NCI-H446 (cell line): ENCODE measurements at places on chromosomes 2 and 18.

GRCh38 chr2:107588181-107588580 is 238.5 kb upstream of the RGPD4 start:
- no peak for DNase-seq

GRCh38 chr18:374721-375168 is 106.9 kb upstream of the THOC1 start:
- DNase-seq: no peak

GRCh38 chr2:226874749-226875148 is 38.9 kb downstream of the RHBDD1 start:
- no peak for DNase-seq

GRCh38 chr18:44986933-44987332 is 306.2 kb downstream of the SETBP1 start:
- DNase-seq: no peak

- DNase-seq: no peak
Measured at GRCh38 chr18:42996824-42997223, 118.7 kb downstream of the RIT2 start.

- DNase-seq: no peak
Measured at GRCh38 chr2:128313091-128313836, 5.4 kb downstream of the HS6ST1 start.

GRCh38 chr18:37368110-37368954 is 197.3 kb downstream of the CELF4 start:
- no peak for DNase-seq

DNA sequence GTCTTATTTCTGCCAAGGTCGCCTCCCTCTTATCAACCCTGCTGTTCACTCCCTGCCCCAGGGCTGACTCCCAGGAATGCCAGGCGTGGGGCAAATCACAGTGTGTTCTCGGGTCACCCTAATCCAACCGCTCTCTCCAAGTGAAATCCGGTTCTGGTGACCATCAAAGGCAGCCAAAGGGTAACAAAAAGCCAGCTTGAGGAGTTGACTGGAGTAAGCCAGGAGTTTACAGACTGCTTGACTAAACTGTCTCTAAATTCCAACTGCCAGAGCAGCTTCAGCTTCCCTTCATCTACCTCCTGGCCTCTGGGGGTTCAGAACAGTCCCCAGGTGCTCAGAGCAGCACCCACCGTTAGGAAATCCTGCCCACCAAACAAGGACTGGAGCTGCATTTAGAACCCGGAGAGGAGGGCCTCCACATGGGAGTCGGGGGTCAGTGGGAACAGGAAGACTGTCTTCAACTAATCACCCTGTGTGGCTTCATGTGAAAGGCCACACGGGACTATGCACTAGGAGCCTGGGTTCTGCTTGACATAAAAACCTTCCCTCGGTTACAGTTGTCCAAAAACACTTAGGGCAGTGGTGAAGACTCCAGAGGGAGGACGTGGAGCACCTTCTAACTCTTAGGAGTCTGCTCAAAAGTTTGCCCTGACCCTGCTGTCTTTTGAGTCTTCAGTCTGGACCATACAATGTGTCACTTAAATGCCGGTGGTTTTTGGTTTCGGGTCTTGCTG is 24.2 kb upstream of the MCFD2 start:
- no peak for DNase-seq

DNA sequence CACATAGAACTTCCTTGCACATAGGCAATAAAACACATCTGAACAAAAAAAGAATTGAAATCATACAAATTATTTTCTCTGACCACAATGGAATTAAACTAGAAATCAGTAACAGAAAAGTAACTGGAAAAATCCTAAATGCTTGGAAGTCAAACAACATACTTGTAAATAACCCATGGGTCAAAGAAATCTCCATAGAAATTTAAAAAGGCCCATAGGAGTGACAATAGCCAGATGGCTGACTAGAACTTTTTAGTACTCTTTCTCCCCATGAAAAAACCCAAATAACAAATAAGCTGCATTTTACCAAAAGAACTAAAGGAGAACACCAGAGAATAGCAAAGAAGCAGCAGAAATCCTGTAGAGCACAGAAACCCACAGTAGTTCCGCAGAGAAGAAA is 139.2 kb upstream of the COL3A1 start:
- DNase-seq: no peak

DNA sequence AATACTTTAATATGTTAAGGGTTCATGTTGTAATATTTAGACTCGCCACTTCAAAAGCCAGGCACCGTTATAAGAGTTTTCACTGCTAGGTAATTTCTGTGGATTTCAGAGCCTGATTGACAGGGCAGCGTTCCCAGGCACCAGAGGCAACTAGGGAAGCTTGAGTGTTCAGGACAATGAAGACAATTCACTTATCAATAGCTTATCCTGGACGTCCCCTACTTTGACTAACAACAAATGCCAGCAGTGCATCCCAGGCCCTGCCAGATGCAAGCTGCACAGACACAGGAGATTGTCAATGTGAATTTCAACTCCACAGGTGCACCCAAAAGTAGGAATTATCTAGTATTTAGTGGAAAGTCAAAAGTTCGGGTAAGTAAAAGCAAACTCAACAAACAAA is 179.3 kb upstream of the GYPC start:
- DNase-seq: no peak

DNA sequence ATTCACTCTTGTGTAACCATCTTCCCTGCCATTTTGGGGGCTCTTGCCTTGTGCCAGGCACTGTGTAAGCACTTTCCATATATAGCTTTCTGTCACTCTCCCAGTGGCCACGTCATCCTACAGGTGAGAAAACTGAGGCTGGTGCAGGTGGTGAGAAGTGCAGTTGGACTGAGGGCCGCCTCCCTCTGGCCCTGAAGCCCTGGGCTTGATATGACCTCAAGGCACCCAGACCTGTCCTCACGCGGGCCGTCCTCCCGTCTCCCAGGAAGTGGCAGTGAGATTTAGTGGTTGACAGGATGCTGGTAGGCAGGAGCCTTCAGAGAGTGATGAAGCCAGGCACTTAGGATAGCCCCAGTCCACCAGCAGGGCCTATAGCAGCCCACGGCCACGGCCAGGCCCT is 30.5 kb downstream of the MAL start:
- no peak for DNase-seq
